HAP-1 (cell line): ENCODE measurements at places on chromosomes 2 and 18.

- DNase-seq = peak; percentile 13
Observed at GRCh38 chr2:16774980-16775898, 109.6 kb upstream of the CYRIA start.

DNA sequence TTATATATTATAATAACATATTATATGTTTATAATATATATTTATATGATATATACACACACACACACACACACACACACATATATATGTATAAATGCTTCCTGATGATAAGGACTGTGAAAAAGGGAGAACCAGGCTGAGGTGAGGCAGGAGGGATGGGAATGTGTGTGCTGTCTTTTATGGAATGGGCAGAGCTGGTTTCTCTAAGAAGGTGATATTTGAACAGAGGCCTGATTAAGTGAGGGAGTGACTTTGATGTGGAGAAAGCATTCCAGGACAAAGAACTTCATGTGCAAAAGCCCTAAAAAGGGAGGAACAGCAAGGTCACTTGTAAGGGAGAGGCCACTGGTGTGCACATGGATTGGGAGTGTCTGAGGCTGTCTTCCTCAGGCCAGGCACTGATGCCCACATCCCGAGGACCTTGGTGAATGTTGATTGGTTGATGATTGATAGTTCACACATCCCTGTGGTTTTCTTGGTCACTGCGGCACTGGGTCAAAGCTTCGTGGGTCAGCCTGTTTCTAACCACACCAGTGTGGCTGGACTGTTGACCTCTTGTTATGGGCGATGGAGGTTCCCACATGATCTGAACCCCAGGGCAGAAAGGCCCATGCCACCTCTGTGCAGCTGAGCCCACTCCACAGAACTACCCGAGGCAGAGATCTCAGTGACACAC lies 196.9 kb downstream of the MYCN start:
- no peak for DNase-seq

DNA sequence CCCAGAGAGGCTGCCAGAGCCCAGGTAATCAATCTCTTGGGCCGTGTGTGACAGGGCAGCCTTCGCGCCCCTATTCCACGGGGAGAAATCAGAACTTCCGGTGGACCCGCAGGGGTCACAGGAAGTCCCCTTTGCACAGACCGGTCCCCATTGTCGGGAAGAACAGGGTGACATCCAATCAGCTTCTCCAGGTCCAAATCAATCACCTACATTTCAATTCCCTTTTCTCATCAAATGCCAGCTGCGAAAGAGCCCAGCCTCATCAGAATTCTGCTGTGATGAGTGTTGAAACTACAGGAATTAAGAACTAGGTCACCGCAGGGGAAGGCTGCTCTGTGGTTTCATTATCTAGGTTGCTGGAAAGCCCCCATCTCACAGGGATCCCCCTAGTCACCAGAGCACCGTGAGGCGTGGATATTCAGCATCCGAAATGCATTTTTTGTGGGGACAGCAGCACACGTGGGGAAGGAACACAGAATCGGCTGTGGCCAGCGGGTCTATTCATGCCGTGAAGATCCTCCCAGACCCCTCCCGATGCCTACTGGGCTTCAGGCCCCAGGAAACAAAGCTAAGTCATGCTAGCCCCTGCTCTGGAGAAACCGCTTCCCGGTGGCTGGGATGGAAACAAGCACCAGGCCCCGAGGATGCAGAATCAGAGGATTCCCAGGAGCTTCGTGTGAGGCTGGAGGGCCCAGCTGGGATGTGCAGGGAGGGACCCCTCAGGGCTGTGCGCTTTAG lies 193.7 kb upstream of the ID2 start:
- no peak for DNase-seq

- no peak for DNase-seq
Observed at GRCh38 chr2:213490087-213490486, 205.8 kb downstream of the SPAG16 start.

DNA sequence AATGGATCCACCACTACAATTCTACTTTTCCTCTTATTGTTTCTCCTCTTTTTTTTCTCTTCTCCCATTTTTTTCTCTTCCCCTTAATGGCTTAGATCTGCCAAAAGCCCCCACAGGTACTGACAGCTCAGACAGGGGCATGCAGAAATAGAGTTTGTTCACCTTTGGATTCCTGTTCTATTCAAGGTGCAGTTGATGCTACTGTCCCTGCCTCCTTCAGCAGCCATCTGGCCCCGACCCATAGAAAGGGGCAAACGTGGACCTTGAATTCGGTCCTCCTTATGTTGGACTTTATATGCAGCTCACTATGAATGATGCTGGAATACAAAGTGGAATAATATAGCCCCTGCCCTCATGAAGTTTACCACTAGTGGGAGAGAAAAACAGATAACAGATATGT lies 27.7 kb upstream of the ALK start:
- DNase-seq = no peak

GRCh38 chr18:31056296-31056695 lies 13.8 kb upstream of the DSC3 start:
- DNase-seq = peak; percentile 62

- DNase-seq = no peak
Observed at GRCh38 chr2:72576861-72577260, 249.0 kb downstream of the EXOC6B start.

DNA sequence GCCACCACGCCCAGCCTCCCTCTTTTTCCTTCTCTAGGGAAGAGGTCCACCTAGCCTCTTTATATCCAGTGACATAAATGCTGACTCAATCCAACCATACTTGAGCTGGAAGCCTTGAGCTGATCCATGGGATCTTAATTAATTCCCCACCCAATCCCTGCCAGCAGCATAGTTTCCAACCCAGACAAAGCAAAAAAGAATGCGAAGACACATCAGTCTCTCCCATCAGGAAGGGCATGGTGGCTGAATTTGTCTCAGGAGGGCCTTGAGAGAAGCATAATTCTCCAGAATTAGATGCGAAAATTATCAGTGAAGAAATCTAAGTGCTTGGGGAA lies 22.5 kb downstream of the CASP10 start:
- no peak for DNase-seq

GRCh38 chr2:241636182-241637017 lies 558 bp downstream of the THAP4 start:
- peak; percentile 54 for DNase-seq

DNA sequence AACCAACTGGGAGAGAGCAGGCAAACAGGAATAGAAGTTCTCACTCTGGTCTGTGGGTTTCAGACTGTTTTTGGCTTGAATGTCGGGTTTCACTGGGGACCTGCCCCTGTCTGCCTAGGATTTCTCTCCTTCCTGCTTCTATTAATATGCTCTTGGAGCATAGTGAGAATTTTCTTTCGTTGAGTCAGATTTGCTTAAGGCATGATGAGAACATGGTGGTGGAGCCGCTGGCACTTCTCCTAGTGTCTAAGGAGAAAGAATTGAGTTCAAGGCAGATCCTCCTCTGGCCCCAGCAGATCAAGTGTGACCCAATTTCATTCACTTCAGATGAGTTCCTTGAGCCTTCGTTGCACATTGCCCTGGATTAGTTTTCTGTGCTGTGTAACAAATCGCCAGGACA lies 103.9 kb upstream of the HS6ST1 start:
- DNase-seq = no peak

DNA sequence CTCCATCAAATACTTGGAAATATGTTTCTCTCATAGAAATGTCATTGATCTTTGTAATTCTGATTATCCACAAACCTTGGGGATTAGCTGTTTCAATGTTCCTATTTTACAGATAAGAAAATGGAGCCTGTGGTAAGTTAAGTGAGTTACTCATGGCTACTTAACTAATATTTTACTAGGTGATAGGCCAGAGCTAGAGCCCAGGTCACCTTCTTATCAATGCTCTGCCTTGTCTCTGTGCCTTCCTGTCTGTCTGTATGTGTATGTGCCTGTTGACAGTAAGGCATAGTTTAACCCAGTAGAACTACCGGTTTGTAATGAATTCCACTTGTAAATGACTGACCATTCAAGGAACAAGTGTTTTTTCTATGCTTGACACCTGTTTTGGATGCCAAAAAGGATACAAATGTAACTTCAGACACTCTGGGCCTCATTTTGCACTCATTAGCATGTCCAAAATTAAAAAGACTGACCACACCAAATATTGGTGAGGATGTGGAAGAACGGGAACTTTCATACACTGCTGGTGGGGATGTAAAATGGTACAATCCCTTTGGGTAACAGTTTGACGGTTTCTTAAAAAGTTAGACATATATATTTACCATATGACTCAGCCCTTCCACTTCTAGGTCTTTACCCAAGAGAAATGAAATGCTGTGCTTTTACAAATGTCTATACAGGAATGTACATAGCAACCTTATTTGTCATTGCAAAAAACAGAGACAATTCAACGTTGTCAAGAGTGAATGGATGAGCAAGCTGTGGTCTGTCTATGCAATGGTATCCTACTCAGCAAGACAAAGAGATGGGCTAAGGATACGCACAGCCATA lies 19.6 kb upstream of the IL1A start:
- no peak for DNase-seq
